ENCODE measurements at places on chromosomes 3 and 15.

GRCh38 chr15:90924375-90924774 is 8.0 kb downstream of the HDDC3 start:
- DNase-seq: no peak

- DNase-seq: no peak
Observed at GRCh38 chr3:50617911-50618481, 1.0 kb downstream of the MAPKAPK3 start.

GRCh38 chr3:156689608-156690007 is 15.2 kb downstream of the TIPARP start:
- DNase-seq: no peak

- DNase-seq: no peak
Observed at GRCh38 chr3:126466886-126467610, 8.6 kb downstream of the ZXDC start.

DNA sequence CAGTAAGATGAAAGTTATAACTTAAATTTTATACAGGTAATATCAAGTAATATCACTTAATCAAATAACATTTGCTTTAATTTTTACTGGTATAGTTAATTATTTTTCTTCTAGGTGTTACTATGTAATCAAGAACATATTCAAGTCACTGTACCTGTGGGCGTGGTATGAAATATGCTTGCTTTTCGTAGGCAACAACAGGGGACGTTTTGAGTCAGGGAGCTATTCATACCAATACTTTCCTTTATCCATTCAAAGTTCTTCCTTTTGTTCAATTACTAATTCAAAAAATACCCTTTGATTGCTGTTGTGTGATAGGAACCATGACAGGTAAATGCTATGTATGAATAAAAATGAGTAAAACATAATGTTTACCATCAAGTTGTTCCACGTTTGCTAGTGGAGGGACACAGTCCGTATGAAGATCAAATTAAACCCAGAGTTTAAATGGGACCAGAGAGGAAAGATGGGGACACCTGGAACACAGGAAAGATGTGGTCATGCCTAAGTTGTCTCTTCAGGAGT is 654.0 kb upstream of the KCNMB2 start:
- no peak for DNase-seq

- no peak for DNase-seq
Observed at GRCh38 chr15:70284438-70285214, 186.9 kb upstream of the TLE3 start.
